Activated CD4-positive, alpha-beta T cell treated with anti-CD3 and anti-CD28 coated beads, Interleukin-2, amount 50 U/mL, for 16 hours (primary cell): ENCODE measurements at places on chromosomes 7 and 10.

DNA sequence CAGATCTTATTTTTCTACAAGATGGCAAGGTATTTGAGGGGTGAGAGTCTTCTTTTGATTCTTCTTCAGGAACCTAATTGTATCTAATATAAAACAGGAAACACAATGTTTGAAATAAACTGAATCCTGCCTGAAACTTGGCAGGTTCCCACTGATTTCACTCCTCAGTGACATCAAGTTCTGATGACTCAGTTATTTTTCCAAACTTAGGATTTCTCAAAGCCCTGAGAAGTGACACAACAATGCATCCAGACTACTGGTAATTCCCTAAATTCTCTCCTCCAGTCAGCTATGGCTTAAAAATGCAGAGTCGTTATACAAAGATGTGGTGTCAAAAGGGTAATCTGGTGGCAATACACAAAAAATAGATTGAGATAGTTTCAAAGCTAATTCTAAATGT lies 80.9 kb downstream of the ABLIM1 start:
- DNase-seq: no peak

DNA sequence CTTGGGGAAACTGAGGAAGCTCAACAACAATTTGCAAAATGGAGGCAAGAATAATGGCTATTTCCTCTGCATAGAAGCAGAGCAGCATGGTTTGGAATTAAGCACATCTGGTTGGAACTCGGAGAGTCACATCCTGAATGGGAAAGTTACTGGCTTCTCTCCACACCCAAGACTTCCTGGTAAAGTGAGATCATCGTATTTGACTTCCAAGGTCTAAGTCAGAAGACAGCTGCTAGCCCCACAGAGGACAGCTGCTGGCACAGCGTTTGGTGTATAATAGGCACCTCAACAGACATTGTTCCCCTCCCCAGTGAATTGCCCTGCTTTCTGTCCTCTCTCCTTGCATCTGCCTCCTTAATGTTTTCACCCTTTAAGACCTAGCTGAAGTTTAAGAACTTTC lies 37.0 kb upstream of the NRF1 start:
- DNase-seq: no peak

GRCh38 chr10:71432956-71433767 lies 36.4 kb downstream of the CDH23 start:
- no peak for DNase-seq

GRCh38 chr10:33267708-33268107 lies 66.8 kb downstream of the NRP1 start:
- no peak for DNase-seq

- DNase-seq: no peak
Measured at GRCh38 chr7:26489391-26489790, 197.7 kb downstream of the SNX10 start.
